ENCODE measurements at places on chromosomes 16 and 17.

GRCh38 chr16:87850009-87851006 lies 19.0 kb downstream of the SLC7A5 start:
- DNase-seq: peak; percentile 58

GRCh38 chr17:5331506-5331905 lies 49.4 kb downstream of the RABEP1 start:
- no peak for DNase-seq

DNA sequence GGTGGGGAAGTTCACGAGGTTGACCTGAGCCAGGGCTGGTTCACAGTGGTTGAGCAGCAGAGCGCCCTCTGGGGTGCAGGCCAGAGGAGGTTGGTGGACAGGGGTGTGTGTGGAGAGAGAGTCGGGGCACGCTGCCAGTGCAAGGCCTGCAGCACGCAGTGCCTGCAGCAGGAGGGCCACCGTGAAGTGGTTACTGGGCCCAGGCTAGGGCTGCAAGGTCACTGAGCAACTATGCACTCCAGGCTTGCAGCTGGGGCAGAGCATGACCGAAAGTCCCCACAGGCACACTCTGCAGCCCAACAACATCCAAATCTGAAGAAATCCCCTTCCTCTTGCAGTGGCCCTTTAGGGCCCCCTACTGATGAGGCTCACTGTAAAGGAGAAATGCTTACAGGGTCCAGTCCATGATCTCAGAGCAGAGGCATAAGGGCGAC lies 89.1 kb upstream of the NOL11 start:
- DNase-seq: no peak

GRCh38 chr16:8182761-8183160 lies 407.6 kb downstream of the TMEM114 start:
- no peak for DNase-seq

DNA sequence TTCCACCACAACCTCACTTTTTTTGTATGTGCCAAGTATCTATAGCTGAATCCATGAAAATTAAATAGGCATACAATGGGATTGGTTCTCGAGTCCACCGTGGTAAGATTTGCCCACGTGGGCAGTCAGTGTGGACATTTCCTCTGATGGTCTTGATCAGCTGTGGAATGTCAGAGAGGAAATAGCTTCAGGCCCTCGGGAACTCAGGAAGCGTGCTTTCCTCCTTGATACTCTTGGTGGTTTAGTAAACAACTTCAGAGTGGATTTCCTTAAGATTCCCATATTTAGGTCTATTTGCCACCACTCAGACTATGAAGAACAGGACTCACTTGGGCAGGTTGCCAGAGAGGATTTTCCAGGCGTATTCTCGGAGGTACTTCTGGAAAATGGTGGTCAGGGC lies 152.5 kb downstream of the VPS53 start:
- DNase-seq: no peak

GRCh38 chr16:86628614-86629013 lies 50.3 kb downstream of the FOXL1 start:
- DNase-seq: no peak

- no peak for DNase-seq
Observed at GRCh38 chr17:8698162-8698971, 46.3 kb downstream of the CCDC42 start.

DNA sequence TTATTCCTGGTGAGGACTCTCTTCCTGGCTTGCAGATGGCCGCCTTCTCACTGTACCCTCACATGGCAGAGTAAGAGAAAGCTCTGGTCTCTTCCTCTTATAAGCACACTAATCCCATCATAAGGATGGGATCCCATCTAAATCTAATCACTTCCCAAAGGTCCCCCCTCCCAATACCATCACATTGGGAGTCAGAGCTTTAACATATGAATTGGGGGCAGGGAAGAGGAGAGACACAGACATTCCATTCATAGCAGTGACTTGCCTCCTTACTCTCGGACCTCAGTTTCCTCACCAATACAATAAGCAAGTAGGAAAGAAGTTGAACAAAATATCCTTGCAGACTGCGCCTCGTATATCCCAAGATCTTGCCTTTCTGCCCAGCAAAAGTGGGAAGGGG lies 1.7 kb downstream of the CLEC19A start:
- no peak for DNase-seq

DNA sequence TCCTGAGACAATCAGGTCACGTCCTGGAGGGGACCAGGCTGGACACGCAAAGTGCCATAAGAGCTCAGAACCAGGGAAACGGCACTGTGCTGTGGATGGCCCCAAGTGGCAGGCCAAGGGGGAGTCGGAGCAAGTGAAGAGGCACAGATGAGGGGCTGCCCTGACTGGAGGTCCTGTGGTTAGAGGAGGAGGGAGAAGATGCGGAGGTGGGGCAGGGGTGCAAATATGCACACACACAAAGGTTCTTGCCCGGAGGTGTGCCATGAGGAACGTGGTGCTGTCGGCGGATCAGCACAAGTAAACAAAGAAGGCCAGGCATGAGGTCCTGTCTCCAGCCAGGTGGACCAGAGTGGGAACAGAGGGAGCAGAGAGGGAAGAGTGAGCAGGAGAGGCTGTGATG lies 23.5 kb downstream of the VAC14 start:
- DNase-seq: no peak

DNA sequence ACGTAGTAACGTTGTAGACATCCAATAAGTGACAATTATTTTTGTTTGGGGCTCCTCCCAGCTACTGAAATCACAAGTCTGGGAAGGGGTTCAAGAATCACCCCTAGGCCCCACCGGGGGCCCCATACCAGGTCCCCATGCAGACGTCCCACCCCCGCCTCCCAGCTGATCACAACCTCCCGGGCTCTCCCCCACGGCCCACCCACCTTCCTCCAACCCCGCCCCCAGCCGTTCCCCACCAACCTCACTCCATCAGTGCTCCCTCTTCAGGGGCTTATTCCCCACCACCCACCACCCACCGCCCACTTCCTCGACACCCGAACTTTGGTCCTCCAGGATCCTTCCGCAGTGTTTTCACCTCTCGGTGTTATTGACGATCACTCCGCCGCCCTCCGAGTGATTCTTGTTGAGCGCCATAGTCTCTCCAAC lies 240 bp downstream of the WBP2 start:
- no peak for DNase-seq

DNA sequence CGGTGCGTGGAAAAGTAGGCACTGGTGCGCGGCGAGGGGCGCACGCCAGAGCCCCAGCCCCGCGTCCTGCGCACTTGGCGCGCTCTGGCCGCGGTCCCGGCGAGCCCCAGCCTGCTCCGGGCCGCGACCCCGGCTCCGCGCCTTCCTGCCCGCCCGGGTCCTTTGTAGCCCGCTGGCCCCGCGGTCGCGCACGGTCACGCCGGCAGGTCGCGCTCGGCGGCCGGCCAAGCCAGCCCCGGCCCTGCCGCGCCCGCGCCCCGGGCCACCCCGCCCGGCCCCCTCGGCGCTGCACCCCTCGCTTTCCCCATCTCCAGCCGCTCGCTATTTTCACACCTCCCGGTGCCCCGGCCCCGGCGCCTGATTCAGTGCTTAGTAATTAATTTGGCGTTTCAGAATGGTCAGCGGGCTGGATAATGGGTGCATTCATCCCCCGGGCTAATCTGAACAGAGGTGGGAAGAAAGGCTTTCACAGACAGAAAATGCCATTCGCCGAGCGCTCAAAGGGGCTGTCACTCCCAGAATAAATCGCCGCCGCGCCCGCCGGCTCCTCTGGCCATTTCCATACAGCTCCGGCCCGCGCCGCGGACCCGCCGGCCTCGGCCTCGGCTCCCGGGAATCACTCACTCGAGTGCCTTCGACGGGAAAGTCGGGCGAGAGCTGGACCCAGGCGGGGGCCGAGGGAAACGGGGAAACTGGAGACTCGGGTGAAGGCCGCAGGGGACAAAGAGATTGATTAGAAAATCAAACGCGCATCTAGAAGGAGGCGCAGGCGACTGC lies 17.8 kb upstream of the NTN1 start:
- no peak for DNase-seq

- no peak for DNase-seq
Observed at GRCh38 chr17:37512442-37513068, 22.9 kb downstream of the DUSP14 start.

DNA sequence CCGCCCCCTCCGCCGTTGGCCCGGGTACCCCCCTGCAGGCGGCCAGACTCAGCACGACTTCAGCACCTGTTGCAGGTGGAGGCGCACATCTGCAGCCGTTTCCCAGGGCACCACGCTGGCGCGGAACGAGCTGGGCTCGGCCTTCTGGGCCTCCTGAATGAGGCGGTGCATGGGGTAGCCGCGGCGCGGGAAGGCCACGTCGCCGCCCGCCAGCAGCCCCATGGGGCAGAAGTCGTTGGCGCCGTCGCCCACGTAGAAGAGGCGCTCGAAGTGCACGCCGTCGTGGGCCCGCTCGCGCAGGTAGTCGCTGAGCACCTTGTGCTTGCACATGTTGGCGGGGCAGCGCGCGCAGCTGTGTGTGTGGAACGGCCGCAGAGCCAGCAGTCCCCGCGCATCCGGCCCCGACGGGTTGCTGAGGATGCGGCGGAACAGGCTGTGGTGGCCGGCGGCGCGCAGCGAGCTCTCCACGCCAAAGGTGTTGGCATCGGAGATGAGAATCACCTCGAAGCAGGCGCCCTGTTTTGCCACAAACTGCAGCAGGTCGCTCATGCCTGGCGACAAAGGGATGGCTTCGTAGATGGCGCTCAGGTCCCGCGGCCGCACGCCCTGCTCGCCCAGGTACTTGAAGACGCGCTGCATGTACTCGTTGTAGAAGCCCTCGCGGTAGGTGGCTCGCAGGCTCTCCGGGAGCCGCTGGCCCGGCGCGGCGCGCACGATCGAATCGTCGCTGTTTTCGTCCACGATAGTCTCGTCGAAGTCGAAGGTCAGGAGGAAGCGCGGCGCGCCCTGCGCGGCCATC lies 6.2 kb downstream of the PHOSPHO1 start:
- no peak for DNase-seq

GRCh38 chr16:66175636-66176035 lies 190.9 kb upstream of the CDH5 start:
- DNase-seq: no peak

DNA sequence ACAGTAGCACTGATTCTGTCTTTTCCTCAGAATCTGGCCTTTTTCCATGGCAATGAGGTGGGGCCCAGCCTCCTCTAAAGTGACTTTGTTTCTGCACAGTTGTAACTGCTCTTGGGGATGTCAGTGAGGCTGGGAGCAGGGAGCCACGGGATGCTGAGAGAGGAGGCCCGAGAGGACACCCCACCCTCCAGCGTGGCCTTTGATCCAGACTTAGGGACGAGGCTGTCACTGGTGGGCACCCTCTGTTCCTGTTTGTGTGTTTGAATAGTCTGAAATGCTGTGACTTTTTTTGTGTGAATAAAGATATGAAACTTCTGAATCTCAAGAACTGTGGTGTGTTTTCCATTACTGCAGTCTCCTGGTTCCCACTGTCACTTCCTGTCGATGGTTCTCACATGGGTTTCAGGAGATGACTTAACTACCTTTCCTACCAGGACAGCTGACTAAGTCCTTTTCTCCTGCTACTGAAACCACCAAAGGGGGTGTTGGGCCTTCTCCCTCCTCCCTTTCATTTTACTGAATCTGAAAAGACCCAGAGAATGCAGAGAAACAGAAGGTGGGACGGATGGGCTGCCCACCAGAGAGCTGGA lies 18.6 kb downstream of the KCTD2 start:
- no peak for DNase-seq

DNA sequence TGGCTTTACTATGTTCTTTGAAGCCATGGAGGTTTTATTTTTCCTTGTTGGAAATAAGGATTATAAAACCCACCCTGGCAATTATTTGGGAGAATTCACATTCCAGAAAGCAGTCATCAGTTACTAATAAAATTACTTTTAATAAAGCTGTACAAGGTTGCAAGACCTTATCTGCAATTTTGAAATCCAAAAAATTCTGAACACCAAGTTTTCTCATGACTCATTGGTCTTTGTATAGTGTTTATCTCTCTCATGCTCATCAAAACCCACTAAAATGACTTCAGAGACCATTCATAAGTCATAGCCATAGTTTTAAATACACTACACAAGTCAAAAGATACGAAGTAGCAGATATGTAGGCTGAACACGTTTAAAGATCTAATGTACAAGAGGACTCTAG lies 6.0 kb upstream of the KRT38 start:
- DNase-seq: no peak

DNA sequence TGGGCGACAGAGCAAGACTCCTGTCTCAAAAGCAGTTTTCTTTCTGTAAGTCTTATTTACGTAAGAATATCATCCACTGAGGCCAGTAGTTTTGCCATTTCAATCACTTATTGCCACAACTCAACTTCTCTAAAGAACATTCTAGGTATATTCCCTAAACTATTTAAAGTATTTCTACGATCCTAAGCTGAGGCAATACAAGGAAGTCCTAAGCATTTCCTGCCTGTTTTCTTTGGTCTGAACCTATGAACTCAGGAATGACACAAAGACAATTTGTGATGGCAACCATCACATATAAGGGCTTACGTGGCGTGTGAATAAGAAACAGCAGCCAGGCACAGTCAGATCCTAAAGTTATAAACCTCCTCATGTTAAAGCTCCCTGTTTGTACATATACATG lies 14.2 kb downstream of the USP36 start:
- no peak for DNase-seq

GRCh38 chr16:259814-260253 lies 15.9 kb downstream of the RGS11 start:
- DNase-seq: no peak

DNA sequence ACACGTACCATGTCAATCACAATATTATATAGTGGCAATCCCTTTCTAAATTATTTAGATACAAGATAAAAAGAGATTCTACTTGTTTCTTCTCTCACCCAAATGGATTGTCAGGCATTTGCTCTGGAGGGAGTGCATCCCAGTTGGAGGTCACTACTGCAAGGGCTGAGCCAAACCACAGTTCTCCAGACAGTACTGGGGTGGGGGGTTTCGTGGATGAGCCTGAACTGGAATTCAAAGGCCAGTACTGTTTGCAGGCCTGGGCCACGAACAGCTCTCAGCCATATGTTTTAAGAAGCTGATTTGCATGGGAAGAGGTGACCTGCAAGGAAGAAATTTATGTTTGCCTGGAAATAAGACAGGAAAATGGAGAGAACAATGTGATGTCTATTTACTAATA lies 314.9 kb downstream of the PMP22 start:
- DNase-seq: no peak

- no peak for DNase-seq
Observed at GRCh38 chr17:62637809-62638208, 10.3 kb downstream of the MRC2 start.

DNA sequence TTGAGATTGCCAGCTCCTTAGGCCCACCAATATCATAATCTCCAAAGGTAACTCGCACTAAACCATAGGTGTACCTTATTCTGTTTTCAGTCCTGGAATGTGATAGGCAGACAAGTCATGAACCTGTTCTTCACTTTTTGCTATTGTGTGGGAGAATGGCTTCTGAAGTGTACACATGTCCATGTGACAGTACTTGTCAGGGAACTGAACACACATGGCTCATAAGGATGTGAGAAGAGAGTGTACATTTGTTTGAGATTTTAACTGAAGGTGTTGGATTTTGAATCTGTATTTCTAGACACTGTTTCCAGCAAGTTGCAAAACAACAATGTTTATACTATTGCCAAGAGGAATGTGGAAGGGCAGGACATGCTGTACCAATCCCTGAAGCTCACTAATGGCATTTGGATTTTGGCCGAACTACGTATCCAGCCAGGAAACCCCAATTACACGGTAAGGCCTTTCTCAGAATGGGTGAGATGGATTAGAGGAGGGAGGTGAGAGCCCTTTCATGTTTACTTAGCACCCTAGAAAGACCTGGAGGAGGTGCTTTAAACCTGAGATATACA lies 14.5 kb upstream of the RASL10B start:
- DNase-seq: no peak

GRCh38 chr16:5001571-5001970 lies 32.2 kb downstream of the NAGPA start:
- DNase-seq: no peak
